ENCODE measurements at places on chromosomes 2 and 18.

GRCh38 chr2:236862961-236863728, 222.5 kb upstream of the COPS8 start:
- no peak for DNase-seq

DNA sequence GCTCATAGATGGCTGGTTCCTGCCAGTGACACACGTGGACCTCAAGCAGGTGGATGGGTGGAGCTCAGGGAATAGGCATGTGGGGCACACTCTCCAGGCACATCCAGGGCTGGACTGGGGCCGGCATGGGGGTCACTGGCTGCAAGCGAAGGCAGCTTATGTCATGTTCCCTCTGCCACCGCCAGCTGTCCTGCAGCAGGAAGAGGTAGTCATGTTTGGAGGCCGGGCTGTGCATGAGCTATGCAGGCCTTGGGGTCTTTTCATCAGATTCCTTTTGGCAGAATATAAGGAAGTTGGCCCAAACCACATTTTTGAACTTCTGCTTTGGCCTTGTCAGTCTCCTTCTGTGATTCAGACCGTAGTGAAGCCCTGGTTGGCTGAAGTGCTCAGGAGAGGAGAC, 61.5 kb downstream of the AGAP1 start:
- no peak for DNase-seq

DNA sequence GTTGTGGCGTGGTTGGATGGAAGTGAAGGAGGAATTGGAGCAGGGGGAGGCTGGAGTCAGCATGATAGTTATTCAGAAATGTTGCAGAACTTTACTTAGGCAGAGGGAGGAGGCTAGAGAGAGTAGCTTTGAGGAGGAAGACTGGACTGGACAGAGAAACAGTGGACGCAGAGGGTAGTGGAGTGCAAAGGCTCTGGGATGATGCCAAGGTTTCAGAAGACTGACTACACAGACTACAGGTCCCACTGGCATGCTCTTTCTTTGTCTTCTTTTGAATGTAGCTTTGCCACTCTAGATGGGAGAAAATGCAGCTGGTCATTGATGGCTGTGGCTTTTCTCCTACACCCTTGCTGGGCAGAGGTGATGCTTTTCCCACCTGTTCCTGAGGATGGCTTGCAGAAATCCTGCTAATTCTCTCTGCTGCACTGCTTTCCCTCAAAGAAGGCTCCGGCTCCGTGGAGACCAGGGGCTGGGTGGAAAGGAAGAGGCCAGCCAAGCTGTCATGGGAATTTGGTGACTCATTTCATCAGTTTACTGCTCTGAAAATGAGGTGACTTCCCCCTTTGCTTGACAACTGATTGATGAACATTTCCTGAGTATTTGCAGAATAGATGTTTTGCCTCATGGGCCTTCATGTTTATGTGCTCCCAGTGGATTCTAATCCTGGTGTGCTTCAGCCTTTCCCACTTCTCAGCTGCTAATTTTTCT, 42.4 kb downstream of the MEIS1 start:
- no peak for DNase-seq

GRCh38 chr2:43569921-43570320, 25.9 kb downstream of the THADA start:
- DNase-seq, result no peak

DNA sequence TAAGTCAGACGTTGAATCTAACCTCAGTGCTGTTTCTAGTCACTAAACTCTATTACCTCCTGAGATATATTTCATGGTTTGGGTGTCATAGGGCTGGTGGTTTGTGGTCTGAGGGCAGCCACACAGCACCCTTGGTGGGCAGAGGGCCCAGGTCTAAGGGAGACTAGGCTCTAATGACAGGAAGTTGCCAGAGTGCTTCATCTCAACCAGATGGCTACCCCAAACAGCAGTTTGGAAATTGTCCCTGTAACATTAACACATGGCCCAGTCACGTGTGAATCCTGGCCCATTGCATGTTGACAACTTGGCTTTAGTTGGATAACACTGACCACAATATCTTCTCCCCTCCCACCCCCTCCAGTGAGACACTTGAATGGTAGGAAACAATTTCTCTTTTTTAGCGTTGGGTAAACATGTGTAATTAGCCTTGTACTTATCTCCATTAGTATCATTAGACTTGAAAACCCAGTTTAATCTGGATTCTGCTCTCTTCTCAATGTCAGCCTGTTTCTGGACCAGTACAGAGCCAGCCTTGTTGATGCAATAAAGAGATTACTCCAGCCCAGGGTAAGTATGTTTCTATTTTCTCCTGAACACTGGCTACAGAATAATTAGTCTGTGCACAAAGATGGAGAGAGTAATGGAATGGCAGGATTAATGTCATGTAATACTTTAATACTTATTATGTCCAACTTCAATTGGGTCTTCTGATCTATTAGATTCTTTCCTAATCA, 187.8 kb upstream of the SIX3 start:
- DNase-seq, result no peak

DNA sequence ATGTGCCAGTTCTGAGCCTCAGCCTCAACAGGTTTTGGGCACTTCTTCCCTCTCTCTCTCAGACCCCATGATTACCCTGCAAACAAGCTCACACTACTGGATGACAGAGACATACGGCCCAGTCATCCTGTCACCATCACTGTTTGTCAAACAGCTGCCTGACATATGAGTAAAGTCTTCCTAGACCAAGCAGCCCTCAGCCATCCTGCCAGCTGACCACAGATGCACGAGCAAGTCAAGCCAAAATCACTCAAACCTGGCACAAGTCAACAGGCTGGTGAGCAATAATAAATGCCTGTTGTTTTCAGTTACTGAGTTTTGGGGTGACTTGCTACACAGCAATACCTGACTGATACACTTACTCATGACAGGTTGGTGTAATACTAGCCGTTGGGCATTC, 75.5 kb upstream of the KLF7 start:
- DNase-seq, result no peak

- DNase-seq, result no peak
These were observed 71.4 kb upstream of the ZNF385B start for GRCh38 chr2:179932786-179933185.

Data from T-helper 22 cell (primary cell).